ENCODE measurements at places on chromosomes 7 and 10.

GRCh38 chr10:118701529-118702323 lies 53.0 kb downstream of the CACUL1 start:
- DNase-seq = no peak

DNA sequence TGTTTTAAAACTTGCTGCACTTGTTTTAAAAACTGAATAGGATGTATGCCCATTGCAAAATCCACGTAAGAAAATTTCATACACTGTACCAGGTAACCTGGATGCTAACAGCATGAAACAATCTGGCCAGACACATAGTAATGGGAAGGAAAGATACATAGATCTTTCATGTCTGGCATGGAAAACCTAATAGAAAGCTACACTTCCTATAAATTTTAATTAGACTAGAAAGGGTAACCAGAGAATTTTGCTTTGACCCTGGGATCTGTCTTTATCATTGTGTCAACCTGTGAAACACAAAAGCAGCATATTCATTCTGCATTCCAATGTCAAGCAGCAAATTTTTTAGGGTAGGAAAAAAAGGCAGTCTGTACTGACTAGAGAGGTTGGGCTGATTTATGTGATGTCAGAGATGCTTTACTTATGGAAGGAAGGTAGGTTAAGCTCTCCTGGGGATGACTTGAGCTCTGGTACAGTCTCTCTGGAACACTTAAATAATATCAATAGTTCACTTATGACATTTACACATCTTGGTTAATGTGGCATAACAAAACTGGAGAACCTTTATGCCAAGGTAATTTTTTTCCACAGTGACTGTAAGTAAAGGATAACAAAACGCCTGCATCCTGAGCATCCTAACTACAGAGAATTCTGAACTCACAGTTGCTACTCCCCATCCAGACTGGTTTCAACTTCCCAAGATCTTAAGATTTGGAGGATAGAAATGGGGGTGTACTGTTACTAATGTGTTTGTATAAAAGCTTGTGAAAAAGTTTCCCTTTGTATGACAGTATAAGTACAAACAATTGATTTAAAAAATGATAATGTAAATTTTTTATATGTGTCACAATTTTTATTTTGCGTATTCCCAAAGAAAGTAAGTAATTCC lies 44.7 kb downstream of the DOCK4 start:
- DNase-seq = no peak

GRCh38 chr10:113241599-113242360 lies 291.7 kb downstream of the TCF7L2 start:
- DNase-seq = no peak

DNA sequence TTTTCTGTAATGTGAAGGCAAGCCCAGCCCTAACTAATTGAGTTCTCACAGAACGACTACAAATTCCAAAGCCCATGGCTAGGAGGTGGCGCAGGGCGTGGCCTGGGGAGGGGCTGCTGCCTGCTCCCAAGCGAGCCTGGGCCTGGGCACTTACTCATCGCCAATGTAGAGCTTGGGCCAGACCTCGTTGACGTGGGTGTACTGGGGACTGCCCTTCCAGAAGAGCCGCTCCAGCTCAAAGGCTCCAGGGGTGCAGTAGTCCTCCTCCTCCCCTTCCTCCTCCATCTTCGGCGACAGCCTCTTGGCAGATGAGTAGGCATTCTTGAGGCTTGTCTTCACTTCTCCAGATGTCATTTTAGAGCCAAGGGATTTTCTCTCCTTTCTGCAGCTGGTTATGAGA lies 53.3 kb upstream of the SAMD8 start:
- DNase-seq = no peak

GRCh38 chr7:2802504-2803341 lies 41.4 kb downstream of the GNA12 start:
- DNase-seq = no peak

DNA sequence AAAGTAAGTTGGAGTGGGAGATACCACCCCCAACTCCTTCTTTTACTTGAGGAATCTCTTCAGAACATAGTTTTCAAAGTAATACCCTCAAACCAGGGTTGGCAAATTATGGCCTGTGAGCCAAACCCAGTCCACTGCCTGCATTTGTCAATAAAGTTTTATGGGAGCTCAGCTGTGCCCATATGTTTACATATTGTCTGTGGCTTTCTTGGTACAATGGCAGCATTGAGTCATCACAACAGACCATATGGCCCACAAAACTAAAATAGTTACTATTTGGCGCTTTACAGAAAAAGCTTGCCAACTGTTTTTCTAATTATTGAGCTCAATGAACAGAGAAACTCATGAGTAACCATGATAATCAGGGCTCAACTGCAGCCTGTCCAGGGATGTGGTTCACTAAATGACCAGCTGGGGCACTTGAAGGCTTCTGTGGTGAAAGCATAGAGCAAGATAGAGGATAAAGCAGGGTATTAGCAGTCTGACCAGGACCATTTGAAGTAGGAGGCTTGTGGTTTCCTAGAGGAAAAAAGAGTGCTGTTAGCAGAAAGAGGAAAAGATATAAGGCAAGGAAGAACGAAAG lies 196.0 kb upstream of the GRB10 start:
- DNase-seq = no peak
